ENCODE measurements at places on chromosomes 2 and 18. TPM values are rescaled to one million over a fixed set of nuclear protein-coding genes. Genes with fewer than 3 reads are reported as not detected.

Gene IFT172
- total RNA-seq, result 88.1 TPM

GRCh38 chr2:121309323-121309722 is 24.3 kb upstream of the TFCP2L1 start:
- H3K36me3 ChIP-seq, result no peaks in the 10 kb centered on the region
- no peaks in the 10 kb centered on the region for H3K4me1 ChIP-seq
- no peak for DNase-seq
- H3K27me3 ChIP-seq, result no peaks in the 10 kb centered on the region
- H3K27ac ChIP-seq, result no peak overlapping the region

- H3K36me3 ChIP-seq, result no peaks in the 10 kb centered on the region
- H3K4me3 ChIP-seq, result no peak overlapping the region
- H3K4me1 ChIP-seq, result no peaks in the 10 kb centered on the region
- no peak overlapping the region for H3K27ac ChIP-seq
- H3K27me3 ChIP-seq, result no peaks in the 10 kb centered on the region
- no peak for DNase-seq
Observed at GRCh38 chr18:51133580-51134160, 63.8 kb downstream of the MEX3C start.

DNA sequence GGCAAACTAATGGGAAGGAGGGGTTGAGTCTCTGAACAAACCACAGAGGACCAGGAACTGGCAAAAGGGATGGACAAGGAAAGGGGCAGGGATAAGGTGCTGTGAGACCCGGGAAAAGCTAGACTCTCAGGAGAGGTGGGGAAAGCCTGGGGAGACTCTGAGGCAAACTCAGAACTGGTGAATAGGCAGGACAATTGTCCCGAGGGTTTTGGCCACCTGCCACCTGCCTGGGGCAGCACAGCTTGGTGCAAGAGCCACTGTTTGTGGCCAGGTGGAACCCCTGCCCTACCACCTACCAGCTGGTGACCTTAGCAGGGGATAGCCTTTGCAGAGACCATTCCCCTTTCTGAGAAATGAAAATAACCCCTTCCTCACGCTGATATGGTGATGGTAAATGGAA is 129.4 kb upstream of the ASB18 start:
- H3K27ac ChIP-seq, result no peak overlapping the region
- DNase-seq, result no peak
- H3K36me3 ChIP-seq, result no peaks in the 10 kb centered on the region
- H3K4me1 ChIP-seq, result no peaks in the 10 kb centered on the region

- H3K36me3 ChIP-seq, result no peaks in the 10 kb centered on the region
- H3K4me3 ChIP-seq, result no peak overlapping the region
- no peaks in the 10 kb centered on the region for H3K4me1 ChIP-seq
- no peak overlapping the region for H3K27ac ChIP-seq
Observed at GRCh38 chr18:3085612-3086011, 72.7 kb upstream of the LPIN2 start.

- DNase-seq, result no peak
- H3K27me3 ChIP-seq, result no peaks in the 10 kb centered on the region
- H3K27ac ChIP-seq, result no peak overlapping the region
- H3K4me3 ChIP-seq, result no peak overlapping the region
Observed at GRCh38 chr2:19171409-19171808, 187.0 kb downstream of the OSR1 start.

All from stomach (tissue), 19 donors.